ENCODE measurements at places on chromosomes 4 and X.

- no peaks in the 10 kb centered on the region for H3K36me3 ChIP-seq
- no peak overlapping the region for H3K27ac ChIP-seq
- no peak for DNase-seq
- H3K4me1 ChIP-seq: peaks cover 18% of the 10 kb centered on the region
- no peaks in the 10 kb centered on the region for H3K27me3 ChIP-seq
- H3K4me3 ChIP-seq: no peak overlapping the region
These were observed 53.7 kb upstream of the NFKB1 start for GRCh38 chr4:102447413-102447812.

DNA sequence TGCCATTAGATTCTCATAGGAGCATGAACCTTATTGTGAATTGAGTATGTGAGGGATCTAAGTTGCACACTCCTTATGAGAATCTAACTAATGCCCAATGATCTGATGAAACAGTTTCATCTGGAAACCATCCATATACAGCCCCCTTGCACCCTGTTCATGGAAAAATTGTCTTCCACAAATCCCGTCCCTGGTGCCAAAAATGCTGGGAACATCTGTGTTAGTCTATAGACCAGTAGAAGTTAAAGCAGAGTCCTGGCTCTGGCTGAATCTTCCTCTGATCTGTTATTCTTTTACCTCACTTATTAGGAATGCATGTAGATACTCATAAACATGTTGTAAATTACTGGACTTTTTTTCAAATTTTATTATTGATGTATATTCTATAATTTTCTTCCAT is 29.2 kb downstream of the SULT1B1 start:
- no peaks in the 10 kb centered on the region for H3K36me3 ChIP-seq
- H3K27ac ChIP-seq: no peak overlapping the region
- peaks cover 5% of the 10 kb centered on the region for H3K4me1 ChIP-seq
- no peak overlapping the region for H3K4me3 ChIP-seq

GRCh38 chr4:153093802-153094201 is 110.4 kb upstream of the TRIM2 start:
- peaks cover 14% of the 10 kb centered on the region for H3K4me1 ChIP-seq
- no peaks in the 10 kb centered on the region for H3K27me3 ChIP-seq
- no peak overlapping the region for H3K27ac ChIP-seq
- no peaks in the 10 kb centered on the region for H3K36me3 ChIP-seq

GRCh38 chr4:112593438-112594133 is 43.1 kb downstream of the ZGRF1 start:
- no peaks in the 10 kb centered on the region for H3K27me3 ChIP-seq
- no peak for DNase-seq
- H3K4me1 ChIP-seq: peaks cover 5% of the 10 kb centered on the region
- no peak overlapping the region for H3K27ac ChIP-seq
- H3K4me3 ChIP-seq: no peak overlapping the region

- DNase-seq: no peak
- H3K27me3 ChIP-seq: no peaks in the 10 kb centered on the region
- H3K36me3 ChIP-seq: no peaks in the 10 kb centered on the region
- peaks cover 23% of the 10 kb centered on the region for H3K4me1 ChIP-seq
- no peak overlapping the region for H3K4me3 ChIP-seq
These were observed 23.9 kb upstream of the MSN start for GRCh38 chrX:65643531-65644052.

- H3K36me3 ChIP-seq: no peaks in the 10 kb centered on the region
- no peak overlapping the region for H3K27ac ChIP-seq
- H3K4me3 ChIP-seq: no peak overlapping the region
These were observed 51.5 kb downstream of the SPATA18 start for GRCh38 chr4:52102587-52102986.

DNA sequence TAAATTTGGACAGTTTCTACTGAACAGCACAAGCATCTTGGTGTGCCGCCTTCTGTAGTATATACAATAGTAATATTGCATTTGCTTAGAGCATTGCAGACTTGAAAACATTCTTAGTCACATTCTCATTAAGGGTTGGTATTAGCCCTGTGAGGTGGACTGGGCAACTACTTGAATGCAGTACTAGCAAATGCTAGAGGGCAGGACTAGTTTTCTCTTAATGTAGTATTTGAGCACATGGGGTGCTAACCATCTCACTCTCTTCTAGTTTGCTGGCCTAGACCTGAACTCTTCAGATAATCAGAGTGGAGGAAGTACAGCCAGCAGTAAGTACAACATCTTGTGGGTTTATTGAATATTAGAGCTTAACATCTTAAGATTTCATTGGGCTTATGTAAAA is 3.2 kb downstream of the DDX3X start:
- peaks cover 4% of the 10 kb centered on the region for H3K27me3 ChIP-seq
- H3K4me3 ChIP-seq: peak overlapping the region; percentile 94
- H3K36me3 ChIP-seq: peaks cover 63% of the 10 kb centered on the region
- no peak for DNase-seq

DNA sequence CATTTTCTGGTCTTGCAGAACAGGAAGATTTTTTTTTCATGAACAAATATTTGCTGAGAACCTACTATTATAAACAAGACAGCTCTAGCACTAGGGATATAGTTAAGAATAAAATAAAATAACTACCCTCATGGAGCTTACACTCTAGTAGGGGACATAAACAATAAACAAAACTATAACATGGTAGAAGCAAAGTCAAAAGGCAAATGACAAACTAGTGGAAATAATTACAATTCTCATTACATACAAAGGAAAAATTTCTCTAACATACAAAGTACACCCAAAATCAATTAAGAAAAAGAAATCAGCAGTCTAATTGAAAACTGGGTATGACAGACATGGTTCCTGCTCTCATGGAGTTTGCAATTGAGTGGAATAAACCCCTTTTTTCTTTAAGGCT is 32.0 kb downstream of the VSIG4 start:
- H3K36me3 ChIP-seq: peaks cover 22% of the 10 kb centered on the region
- H3K4me1 ChIP-seq: peaks cover 39% of the 10 kb centered on the region
- H3K27me3 ChIP-seq: no peaks in the 10 kb centered on the region
- H3K27ac ChIP-seq: no peak overlapping the region
- DNase-seq: no peak
